ENCODE measurements at places on chromosomes 12 and 14.

GRCh38 chr12:1611803-1612572 lies 17.0 kb upstream of the WNT5B start:
- no peak for DNase-seq

- DNase-seq = no peak
These were observed 61.6 kb downstream of the EFCAB11 start for GRCh38 chr14:89892953-89893352.

DNA sequence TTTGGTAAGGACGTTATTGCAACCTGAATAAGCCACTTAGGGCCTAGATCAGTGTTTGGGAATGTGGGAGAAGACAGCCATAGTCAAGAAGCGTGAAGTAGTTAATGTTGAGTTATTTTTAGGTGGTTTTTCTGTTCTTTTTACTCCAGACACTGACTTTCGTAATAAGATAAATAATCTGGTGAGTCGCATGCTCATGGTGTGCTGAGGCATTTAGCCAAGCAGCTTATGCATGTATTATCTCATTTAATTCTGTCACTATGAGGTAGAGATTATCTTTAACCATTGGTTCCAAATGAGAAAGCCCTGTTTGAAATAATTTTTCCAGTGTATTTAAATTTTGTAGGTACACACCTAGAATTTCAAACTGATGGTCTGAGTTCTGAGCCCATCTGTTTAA lies 67.3 kb downstream of the RCOR1 start:
- no peak for DNase-seq

DNA sequence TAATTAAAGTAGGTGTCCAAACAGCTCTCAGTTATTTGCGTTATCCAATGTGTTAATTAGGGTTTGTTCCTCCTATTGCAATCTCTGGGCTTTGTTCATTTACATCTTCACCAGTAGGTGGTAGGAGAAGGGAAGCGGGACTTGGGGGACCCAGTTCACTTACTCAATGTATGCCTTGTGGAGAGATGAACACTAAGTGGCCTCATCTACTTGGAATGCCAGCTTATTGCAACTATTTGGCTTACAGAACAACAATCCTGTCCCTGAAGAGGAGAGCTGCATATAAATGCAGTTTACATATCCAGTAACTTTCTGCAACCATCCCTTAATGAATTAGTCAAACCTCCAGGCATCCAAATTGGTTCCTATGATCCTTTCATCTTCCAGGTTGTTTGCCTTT lies 417.1 kb upstream of the CCDC196 start:
- no peak for DNase-seq

- peak; percentile 60 for DNase-seq
These were observed 29.6 kb downstream of the SMUG1 start for GRCh38 chr12:54159140-54159539.

DNA sequence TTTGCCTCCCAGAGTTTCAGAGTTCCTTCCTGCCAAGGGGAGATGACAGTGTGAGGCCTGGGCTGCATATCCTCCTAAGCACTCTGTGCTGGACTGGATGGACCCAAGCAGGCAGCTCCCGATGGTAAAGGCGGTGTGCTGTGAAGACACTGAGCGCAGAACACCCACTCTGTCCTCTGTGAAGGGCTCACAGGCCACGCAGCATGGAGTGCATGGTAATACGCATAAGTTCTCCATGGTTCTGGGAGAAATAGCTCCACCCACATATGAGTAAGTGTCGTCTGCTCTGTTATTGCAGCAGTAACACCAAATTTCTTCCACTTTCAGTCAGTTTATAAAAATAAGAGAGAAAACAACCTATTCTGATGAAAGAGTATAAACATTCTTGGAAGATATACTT lies 55.8 kb downstream of the TMEM30B start:
- DNase-seq = no peak

- no peak for DNase-seq
These were observed 36.1 kb upstream of the LRP6 start for GRCh38 chr12:12302976-12303375.

DNA sequence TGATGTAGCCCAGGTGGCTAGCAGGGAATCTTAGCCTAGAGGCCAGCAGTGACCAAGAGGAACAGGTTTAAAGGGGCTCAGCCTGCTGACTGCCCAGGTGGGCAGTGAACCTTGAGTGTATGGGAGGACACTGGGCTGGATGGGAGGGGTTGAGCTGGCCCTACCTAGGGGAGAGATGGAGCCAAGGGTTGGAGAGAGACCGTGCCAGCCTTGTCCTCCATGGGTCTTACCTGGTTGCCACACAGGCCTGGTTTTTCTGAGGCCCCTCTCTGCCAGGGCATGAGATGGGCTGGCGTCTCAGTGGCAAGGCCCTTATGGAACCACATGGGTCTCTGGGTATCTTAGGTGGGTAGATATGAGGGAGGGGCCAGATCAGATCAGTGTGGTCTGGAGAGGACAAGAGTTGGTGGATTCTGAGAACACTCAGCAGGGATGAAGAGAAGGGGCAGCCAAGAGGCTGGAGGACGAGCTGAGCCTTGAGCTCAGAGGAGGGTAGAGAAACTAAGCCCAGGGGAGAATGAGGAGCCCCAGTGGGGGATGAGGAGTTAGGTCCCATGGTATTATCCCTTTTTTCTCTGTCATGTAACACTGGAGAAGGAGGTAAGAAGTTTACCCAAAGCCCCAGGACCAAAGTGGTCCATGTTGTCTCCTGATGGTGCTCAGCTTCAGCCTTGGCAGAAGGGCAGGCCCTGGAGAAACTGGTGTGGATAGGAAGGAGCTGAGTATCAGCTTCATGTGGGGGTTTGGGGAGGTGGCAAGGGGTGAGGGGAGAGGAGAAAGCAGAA lies 3.7 kb downstream of the GZMB start:
- DNase-seq = no peak

- no peak for DNase-seq
These were observed 101.6 kb upstream of the PLEKHG7 start for GRCh38 chr12:92601176-92601575.

- DNase-seq = no peak
These were observed 100.6 kb downstream of the DIO2 start for GRCh38 chr14:80110721-80111120.

DNA sequence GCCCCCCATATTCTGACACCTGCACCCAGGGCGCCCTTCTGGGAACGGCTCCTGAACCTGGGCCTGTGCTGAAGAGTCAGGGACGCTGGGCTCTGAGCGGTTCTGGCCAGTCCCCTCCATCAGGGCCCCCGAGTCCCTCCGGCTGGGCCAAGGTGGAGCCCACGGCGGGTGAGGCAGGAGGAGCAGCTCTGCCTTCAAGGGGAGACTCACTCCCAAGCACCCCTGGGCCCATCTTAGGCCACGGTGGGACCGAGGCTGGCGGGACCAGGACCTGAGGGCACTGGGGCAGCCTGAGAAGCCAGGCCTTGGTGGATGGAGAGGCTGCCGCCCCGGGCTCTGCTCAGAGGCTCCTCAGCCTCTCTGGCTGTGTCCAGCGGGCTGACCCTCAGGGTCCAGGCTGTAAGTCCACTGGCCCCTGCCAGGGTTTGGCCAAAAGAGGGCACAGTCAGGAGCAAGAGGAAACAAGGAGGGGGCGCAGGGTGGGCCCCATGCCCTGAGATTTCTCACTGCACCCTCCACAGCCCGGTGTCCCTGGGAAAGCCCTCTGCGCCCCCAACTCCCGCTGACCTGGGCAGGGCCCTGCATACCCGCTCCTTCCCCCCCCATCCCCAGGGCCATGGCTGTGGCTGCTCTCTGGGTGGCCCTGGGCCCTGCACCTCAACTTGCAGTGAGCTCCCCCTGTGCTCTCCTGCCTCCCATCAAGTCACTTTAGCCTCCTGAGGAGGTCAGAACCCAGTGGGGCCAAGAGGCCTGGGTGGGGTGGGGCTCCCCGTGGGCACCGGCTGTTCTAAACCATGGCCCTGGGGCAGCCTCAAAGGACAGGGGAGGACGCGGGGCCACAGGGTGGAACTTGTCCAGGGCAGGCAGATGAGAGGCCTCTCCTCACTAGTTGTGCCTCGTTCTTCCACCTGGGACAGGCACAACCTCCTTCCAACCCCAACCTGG lies 266.4 kb upstream of the SFSWAP start:
- DNase-seq = no peak

- no peak for DNase-seq
These were observed 1.6 kb downstream of the CACNA1C start for GRCh38 chr12:2054091-2055018.

GRCh38 chr12:107431942-107432341 lies 253.7 kb upstream of the PWP1 start:
- DNase-seq = no peak

DNA sequence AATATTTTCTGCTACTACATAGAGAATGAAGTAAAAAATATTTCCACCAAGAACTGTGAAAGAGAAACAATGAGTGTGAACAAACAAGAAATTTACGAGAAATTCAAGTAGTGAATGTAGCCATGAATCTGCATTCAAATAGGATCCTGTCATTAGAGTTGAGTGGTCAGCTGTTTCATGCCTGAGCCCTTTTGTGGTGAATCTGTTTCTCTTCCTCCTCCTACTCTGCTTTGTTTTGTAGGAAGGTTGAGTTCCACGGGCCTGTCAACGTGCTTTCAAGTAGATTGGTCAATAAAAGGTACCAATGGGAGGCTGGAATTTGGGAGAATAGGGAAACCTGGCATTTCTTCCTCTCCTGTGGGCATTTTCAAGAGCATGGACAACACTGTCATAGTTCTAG lies 1749.6 kb upstream of the FLRT2 start:
- no peak for DNase-seq
